GM06990 (cell line): ENCODE measurements at places on chromosomes 4 and X.

DNA sequence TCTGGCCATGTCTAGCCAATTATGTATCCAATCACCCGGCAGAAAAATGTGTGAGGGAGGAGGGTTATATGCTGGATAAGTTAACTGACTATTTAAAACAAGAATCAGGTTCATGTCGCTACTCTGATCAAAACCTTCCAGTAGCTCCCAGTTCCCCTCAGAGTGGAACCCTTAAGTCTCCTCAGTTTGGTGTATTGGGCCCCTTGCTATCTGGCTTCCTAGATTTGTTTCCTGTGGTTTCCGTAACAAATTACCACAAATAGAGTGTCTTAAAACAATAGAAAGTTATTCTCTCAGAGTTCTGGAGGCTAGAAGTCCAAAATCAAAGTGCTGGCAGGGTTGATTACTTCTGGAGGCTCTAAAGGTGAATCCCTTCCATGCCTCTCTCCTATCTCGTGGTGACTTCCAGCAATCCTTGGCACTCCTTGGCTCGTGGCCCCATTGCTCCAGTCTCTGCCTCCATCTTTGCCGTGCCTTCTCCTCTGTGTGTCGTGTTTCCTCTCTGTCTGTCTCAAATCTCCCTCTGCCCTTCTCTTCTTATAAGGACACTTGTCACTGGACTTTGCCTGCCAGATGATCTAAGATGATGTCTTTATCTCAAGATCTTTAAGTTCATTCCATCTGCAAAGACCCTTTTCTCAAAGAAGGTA is 10.5 kb upstream of the ENPP6 start:
- DNase-seq, result no peak

- DNase-seq, result peak; percentile 15
Observed at GRCh38 chr4:88792268-88792781, 94.7 kb upstream of the NAP1L5 start.

- DNase-seq, result no peak
Observed at GRCh38 chr4:7762376-7763030, 177.2 kb downstream of the AFAP1 start.

DNA sequence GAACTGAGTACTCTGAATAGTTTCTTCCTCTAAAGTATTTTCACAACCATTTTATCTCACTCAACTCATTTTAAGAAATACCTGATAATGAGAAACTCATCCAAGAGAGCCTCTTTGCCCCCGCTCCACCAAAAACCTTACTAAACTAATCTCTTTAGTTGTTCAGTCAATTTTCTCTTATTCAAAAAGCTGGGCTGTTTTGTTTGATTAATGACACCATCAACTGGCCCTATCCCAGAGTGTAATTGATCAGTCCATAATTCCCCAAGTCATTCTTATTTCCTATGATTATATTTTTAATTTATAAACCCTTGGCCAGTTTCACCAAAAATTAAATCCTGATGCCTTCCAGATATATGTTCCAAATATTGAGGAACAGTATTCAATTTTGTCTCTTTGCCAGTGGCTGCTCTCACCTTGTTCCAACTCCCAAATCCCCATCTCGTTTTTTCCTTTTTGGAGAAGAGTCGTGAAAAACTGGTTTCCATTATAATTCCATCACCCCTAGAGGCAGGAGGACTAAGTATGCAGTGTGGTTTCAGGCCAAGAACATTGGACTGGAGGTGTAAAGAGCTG is 10.4 kb downstream of the LIMCH1 start:
- DNase-seq, result no peak

DNA sequence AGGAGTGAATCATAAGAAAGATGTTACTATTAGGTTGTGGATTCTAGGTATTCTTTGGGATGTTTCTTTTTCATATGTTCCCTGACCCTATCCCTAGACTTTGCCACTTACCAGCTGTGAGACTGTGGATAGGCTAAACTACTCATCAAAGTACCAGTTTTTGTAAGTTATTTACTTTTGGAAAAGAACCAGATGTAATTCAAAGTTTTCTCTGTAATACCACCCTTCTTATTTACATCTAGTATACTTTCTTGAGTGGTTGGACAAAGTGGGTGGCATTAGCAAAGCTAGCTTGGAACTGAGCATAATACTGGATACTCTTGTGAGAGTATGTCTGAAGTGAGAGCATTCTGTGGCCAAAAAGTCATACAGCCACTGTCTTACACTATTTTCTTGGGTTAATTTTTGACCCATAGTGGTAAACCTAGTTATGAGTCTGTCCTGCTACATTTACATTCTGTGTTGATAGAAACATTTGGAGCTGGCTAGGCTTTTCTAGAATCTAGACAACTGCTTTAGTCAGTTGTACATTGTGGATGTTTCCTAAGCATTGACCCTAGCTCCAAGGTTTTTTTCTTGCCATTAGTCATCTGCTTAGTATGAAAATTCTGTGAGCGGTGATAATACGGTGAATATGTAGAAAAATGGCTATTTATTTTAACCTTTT is 41.7 kb downstream of the KDM6A start:
- DNase-seq, result no peak

DNA sequence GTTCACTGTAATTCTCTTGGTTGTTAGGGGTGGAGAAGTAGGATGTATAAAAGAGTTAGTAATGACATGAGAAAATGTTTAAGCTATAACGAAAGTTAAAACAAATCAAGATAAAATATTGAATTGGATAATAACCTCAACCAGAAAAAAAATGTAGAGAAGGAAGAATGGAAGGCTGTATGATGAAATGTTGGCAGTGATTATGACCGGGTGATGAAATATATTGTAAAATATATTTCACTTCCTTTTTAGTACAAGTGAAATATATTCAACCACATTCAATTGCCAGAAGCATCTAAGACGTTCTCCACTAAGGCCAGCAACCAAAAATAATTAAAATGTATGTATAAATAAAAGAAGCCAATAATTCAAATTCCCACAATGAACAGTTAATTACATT is 309.3 kb upstream of the FGF13 start:
- DNase-seq, result no peak

- DNase-seq, result no peak
Observed at GRCh38 chrX:153495903-153496589, 1.3 kb downstream of the BGN start.

DNA sequence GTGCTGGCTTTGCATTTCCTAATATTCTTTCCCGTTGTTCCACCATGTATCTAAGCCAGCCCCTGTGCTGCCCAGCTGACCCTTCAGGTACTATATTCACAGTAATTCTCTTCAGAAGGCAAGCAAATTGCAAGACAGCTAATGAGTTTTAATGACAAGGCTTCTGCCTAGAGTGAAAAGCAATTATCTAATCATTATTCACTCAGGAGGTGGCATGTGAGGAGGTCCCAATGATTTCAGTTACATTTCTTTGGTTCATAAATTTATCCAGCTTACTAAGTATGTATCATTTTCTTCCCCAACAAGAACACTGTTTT is 123.0 kb downstream of the RASGEF1B start:
- DNase-seq, result no peak

GRCh38 chrX:8724300-8724699 is 7.6 kb downstream of the ANOS1 start:
- DNase-seq, result no peak

GRCh38 chr4:164977243-164978164 is at the start of gene TRIM61:
Gene TRIM61, minus strand, starts transcription at chr4:164977657. Its CDS starts 7,655 bp downstream, at chr4:164970002.
- peak; percentile 77 for DNase-seq

DNA sequence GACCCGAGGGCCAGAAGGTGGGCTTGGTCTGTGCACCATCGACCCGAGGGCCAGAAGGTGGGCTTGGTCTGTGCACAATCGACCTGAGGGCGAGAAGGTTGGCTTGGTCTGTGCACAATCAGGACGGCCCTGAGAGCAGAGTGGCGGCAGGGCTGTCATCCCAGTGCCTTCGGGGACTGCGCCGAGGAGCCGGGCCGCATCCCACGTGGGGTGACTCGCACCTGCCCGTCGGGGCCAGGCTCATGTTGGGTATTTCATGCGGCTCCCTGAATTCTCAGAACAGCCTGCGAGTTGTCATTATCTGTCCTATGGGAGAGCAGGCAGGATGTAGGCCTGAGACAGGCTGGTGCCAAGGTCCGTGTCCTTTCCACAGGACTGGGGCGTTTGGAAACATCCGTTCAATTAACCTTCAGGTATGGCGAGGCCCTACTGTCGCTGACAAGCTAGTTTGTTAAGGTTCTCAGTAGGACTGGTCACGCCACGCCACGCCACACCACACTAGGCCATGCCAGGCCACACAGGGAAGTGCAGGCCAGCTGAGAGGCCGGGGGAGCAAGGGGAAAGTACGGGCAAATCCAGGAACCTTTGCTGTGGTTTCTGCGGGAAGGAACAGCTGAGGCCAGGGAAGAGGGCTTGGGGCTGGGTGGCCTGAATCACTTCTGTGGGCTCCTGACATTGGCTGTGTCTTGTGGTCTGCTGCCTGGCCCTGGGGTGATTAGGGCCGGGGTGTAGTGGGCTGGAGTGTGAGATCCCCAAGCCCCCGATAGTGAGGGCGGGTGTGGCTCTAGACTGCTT is 182.9 kb downstream of the AFAP1 start:
- DNase-seq, result no peak

DNA sequence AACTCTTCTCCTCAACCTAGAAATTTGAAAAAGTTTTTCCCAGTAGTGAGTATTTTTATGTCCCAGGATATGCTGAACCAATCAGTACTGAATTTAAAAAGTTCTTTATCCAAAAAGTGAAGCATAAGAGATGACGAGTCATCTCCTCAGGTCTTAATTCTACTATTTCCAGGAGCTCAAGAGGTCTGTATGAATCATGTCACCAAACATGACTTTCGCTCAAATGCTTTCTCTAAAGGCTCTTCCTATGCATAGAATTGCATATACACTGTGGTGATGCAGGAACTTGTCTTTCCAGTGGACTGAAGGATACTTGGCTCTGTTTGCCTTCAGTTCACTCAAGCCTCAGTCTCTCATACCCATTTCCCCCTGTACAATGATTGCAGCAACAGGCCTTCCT is 36.1 kb downstream of the ZNF41 start:
- DNase-seq, result no peak

DNA sequence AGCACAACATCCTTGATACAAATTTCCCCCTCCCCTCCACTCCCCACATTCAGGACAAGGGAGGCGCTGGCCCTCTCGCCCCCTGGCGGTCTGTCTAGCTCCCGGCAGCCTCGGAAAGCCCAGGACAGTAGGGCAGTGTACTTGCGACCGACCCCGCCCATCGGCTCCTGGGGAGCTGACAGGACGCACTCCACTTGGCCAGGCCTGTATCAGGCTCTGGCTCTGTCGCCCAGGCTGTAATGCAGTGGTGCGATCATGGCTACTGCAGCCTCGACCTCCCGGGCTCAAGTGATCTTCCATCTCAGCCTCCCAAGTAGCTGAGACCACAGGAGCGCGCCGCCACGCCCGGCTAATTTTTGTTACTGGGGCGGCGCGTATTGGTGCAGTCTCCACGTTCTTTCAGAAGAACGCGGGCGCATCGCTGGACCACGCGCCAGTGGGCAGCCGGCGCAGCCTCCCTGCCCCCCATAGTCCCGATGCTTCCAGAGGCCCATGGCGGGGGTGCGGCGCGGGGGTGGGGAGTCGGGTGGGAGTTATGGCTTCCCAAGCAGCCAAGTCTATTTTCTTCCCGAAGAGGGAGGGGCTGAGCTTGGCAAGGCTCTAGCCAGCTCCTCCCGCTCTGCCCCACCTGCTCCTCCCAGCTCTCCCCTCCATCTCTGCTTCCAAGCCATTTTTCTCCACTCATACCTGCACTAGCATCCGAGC is 7.8 kb upstream of the AKAP14 start:
- DNase-seq, result peak; percentile 46

- no peak for DNase-seq
Observed at GRCh38 chrX:52979993-52980392, 21.7 kb upstream of the FAM156A start.

DNA sequence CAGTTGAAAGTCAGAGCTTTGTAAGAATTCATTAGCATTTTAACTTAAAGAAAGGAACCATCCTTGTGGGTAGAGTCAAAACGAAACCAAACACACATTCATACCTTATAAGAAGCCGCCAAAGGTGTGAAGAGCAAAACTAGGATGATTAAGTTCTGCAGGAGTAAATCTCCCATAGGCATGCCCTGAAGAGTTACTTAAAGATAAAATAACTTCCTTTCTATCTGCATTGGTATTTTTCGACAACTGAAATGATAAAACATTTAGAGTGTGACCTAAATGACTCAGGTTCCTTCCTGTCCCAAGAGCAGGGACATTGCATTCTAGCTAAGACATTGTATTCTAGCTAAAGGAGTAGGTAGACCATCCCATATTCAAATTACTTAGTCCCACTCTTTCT is 75.3 kb downstream of the BCOR start:
- no peak for DNase-seq

DNA sequence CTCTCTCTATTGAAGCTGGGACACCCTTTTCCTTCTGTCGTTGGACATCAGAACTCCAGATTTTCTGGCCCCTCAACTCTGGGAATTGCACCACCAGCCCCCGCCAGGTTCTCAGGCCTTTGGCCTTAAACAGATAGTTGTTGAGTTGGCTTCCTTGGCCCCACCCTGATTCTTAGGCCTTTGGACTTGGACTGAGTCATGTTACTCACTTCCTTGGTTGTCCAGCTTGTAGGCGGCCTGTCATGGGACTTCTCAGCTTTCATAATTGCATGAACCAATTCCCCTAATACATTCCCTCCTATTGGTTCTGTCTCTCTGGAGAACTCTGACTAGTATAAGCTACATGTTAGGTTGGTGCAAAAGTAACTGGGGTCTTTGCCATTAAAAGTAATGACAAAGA is 195.7 kb downstream of the GPAT3 start:
- no peak for DNase-seq

GRCh38 chrX:111180750-111181240 is 84.8 kb downstream of the PAK3 start:
- DNase-seq, result no peak

- no peak for DNase-seq
Observed at GRCh38 chr4:15794426-15794825, 16.3 kb downstream of the CD38 start.

GRCh38 chr4:2339458-2340271 is 77.8 kb upstream of the MXD4 start:
- DNase-seq, result no peak

- DNase-seq, result no peak
Observed at GRCh38 chrX:151938172-151938571, 25.5 kb downstream of the MAGEA4 start.

- DNase-seq, result no peak
Observed at GRCh38 chr4:153296040-153296823, 48.3 kb upstream of the MND1 start.

- no peak for DNase-seq
Observed at GRCh38 chr4:4271912-4272311, 18.0 kb downstream of the LYAR start.

GRCh38 chrX:82208975-82209374 is 1007.1 kb downstream of the SH3BGRL start:
- no peak for DNase-seq
